NCI-H187 treated with DMSO at 0.1 percent for 48 hours (cell line): ENCODE measurements at places on chromosomes 13 and 19.

- no peak for DNase-seq
Observed at GRCh38 chr19:58382997-58383603, 2.3 kb upstream of the ZNF837 start.

GRCh38 chr13:97528518-97528917 is 94.5 kb downstream of the RAP2A start:
- DNase-seq, result no peak

- no peak for DNase-seq
Observed at GRCh38 chr19:33821871-33822270, 25.2 kb downstream of the KCTD15 start.

- no peak for DNase-seq
Observed at GRCh38 chr19:39086386-39086785, 2.2 kb downstream of the ACP7 start.

DNA sequence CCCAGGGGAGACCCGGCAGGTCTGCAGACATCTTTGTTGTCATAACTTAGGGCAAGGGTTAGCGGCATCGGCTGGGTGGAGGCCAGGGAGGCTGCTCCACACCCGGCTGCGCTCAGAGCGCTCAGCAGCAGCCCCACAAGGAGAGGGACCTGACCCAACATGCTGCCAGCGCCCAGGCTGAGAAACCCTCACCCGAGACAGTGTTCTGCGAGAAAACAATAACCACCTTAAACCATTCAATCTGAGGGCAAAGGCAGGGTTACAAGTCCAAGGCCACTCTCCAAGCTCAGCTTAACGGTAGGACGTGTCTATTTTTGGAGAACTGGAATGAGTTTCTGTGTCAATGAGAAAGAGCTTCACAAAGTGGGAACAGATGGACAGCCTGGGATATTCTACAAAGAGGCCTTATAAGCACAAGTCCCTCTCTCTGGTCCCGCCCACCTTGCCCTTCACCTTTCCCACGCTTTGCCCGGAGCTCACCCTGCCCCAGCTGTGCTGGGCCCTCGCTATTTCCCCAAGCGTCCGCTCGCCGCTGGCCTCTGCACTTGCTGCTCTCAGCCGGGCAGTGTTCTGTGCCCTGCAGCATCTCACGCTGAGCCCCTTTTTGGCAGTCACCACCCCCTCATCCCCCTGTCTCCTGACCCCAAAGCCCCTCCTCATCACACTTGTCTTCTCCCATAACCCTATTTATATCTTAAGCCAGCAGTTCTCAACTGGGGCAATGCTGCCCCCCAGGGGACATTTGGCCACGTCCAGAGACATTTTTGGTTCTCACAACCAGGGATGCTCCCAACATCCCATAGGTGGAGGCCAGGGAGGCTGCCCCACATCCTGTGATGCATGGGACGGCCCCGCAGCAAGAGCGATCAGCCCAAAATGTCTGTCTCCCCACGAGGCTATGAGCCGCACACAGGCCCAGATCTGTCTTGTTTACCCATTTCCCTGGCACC is 17.6 kb downstream of the PPP1R12C start:
- no peak for DNase-seq

DNA sequence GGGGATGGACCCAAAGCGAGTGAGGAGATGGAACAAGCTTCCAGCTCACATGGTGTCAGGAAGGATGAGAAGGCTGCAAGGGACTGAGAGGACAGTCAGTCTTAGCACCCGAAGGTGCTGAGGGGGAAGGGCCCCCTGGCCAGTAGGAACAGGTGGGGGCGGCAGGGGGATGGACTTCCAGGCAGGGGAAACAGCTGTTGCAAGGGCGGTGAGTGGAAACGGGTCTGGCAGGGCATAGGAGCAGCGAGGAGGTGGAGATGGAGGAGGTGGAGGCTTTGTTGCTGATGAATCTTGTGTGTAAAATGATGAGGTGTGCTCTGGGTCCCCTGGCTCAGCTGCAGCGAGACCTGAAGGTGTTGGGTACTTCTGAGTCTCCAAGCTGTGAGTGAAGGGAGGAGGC is 1.2 kb downstream of the MAP1S start:
- no peak for DNase-seq

DNA sequence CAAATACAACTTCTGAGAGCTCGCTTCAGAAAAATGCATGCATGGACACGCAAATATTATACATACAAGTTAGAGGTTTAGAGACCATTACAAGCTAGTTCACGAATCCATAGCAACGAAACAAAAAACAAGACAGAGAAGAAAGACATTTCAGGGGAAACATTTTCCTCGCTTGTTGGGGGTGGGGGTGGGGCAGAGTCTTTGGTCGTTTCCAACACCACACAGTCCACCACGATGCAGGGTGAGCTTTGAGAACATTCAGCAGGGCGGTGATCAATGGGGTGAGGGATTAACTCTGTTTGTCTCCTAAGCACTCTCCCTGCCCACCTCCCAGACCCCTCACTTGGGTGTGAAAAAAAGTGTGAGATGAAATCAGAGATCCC is 651 bp downstream of the OXGR1 start:
- no peak for DNase-seq

- DNase-seq, result peak; percentile 30
Observed at GRCh38 chr13:94178625-94179244, 300.7 kb downstream of the DCT start.

GRCh38 chr19:9937001-9937411 is 691 bp upstream of the OLFM2 start:
- no peak for DNase-seq

- DNase-seq, result peak; percentile 50
Observed at GRCh38 chr19:54179921-54180461, 7.0 kb upstream of the TMC4 start.

GRCh38 chr13:28575200-28575599 is 80.3 kb upstream of the FLT1 start:
- no peak for DNase-seq

DNA sequence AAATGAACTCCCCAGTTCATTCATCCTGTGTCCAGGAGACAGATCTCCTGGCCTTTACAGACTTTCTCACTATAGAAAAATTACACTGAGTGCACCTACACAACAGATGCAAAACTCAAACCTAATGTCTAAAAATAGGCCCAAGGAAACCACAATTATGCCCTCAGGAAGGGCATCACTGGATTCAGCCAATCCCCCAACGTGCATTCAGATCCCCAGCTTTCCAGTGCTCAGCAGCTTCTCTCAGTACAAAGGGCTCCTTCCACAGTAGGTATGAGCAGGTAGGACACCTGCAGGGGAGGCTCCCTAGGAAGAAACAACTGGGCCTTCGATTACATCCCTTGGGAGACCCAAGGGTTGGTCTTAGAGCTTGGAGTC is 2.1 kb downstream of the ZNF709 start:
- DNase-seq, result no peak

GRCh38 chr13:112248862-112249592 is 127.1 kb upstream of the SPACA7 start:
- DNase-seq, result peak; percentile 80

- no peak for DNase-seq
Observed at GRCh38 chr19:1076046-1076386, 9.0 kb downstream of the ARHGAP45 start.

DNA sequence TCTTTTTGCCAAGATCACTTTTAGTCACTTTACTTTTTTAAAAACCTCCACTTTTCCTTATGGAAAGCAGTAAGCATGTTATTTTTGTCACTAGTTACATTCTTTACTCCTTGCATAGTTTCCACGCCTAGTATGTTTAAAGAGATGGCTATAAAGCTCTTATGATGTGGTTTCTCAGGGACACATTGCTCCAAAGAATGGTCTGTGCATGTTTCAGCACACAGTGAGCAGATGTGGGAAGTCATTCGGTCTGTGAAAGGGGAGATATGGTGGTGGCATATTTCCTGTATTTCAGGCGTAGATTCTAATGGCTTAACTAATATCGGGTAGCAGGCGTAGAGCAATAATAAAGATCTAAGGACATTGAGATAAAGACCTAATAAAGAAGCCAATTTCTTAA is 180.7 kb downstream of the SLITRK6 start:
- no peak for DNase-seq

GRCh38 chr19:57709616-57710015 is 612 bp upstream of the ZNF154 start:
- no peak for DNase-seq

- no peak for DNase-seq
Observed at GRCh38 chr19:737591-738093, 13.3 kb upstream of the MISP start.

GRCh38 chr19:8610041-8610935 is at the start of gene ADAMTS10:
Gene ADAMTS10, minus strand, starts transcription at chr19:8610715. Its CDS starts 5,005 bp downstream, at chr19:8605710.
- no peak for DNase-seq

GRCh38 chr13:41026788-41027187 is 7.7 kb upstream of the ELF1 start:
- DNase-seq, result no peak

DNA sequence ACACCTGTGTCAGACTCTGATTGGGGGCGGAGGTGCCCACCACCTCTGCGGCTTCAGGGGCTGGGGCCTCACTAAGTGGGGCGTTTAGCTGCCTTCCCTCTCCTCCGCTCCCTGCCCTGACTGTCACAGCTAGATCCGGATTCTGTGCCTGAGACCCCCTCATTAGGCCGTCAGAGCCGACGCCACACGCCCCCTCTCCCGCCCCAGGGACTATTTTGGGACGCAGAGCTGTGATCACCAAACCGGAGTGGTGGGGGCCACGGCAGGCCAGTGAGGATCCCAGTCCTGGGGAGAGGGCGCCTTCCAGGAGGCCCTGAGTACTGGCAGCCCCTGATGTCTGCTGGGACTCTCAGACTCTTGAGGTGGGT is 762 bp downstream of the KANK3 start:
- no peak for DNase-seq

- DNase-seq, result no peak
Observed at GRCh38 chr19:54955376-54955775, 8.0 kb upstream of the NLRP7 start.

- DNase-seq, result no peak
Observed at GRCh38 chr13:109599901-109600657, 186.3 kb downstream of the IRS2 start.

GRCh38 chr19:8050274-8051096 is 2.1 kb upstream of the CCL25 start:
- peak; percentile 1 for DNase-seq

DNA sequence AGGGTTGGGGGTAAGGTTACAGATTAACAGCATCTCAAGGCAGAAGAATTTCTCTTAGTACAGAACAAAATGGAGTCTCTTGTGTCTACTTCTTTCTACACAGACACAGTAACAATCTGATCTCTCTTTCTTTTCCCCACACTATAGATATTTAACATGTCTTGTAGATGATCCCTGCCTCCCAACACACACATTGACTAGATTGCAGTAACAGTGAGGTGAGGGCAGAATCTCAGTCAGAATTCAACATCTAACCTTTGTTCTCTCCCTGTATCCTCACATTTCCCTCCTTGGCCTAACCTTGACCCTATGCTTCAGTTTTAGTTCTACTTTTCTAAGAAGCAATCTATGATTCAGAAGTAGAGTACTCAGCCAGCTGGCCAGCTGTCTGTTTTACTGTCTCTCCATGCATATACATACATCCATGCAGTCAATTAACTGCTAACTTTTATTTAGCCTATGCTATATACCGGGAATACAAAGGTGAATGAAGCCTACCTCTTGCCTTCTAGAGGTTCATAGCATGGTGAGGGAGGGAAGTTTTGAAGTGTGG is 18.1 kb downstream of the DNAJC15 start:
- no peak for DNase-seq

GRCh38 chr19:18778076-18778389 is 13.1 kb downstream of the COMP start:
- no peak for DNase-seq

GRCh38 chr19:16074488-16075365 is 1.6 kb upstream of the TPM4 start:
- DNase-seq, result no peak

DNA sequence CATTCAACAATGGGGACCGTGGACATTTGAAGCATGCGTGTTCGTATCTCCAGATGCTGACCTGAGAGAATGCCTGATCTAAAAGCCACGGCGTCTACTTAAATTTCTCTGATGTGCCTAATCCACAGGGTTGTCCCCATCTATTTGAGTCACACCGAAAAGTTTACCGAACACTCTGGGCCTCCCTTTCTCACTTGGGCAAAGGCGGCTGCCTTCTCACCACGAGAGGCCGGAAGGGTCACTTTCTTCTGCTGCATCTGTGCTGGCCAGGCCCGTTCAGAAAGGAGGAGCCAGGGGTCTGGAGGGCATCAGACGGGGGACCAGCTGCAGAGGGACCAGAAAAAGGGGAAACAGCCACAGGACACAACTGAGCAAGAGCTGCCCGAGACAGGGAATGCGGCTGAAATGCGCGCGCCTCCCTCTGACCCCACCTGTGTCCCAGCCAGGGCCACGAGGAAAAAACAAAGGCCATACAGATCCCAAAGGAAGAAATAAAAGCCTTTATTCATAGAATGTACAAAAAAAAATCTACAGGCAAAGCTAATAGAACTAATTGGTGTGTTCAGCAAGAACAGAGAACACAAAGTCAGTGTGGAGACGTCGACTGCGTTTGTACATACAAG is 71.3 kb upstream of the C13orf46 start:
- no peak for DNase-seq

DNA sequence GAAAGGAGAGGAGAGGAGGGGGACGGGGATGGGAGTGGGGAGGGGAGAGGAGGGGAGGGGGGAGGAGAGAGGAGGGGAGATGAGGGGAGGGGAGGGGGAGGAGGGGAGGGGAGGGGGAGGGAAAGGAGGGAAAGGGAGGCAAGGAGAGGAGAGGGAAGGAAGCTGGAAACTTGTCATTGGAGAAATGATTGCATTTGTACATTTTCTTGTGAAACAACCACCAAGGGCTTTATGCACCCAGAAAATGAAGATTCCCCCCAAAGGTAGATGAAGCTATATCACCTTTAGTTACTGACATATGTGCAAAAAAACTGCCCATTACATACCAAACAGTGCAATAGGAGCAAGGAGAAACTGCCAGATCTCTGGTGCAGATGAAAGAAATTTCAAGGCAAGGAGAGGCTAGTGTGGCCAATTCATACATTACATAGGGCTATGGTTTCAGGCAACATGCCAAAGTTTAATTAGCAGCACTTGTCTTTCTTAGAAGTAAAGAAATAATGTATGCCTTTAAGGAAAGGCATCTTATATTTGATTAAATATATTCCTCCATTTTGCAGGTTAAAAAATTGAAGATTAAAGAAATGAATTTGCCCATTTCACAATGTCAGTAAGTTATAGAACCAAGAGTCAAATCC is 49.5 kb upstream of the STK24 start:
- DNase-seq, result no peak

GRCh38 chr13:110652764-110653163 is 37.4 kb downstream of the NAXD start:
- DNase-seq, result no peak

DNA sequence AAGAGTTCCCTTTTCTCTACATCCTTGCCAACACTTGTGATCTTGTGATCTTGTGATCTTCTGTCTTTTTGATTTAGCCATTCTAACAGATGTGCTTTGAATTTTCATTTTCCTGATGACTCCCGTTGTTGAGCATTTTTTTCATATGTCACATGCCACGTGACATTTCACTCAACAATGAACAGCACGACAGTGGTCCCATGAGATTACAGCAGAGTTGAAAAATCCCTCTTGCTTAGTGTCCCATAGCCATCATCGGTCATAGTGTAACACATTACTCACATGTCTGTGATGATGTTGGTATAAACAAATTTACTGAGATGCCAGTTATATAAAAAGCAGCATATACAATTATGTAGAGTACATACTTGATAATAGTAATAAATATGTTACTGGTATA is 256.1 kb upstream of the OBI1 start:
- DNase-seq, result no peak

GRCh38 chr13:36217456-36217855 is 3.1 kb upstream of the SOHLH2 start:
- DNase-seq, result no peak

GRCh38 chr13:109787135-109787954 is 962 bp upstream of the IRS2 start:
- peak; percentile 14 for DNase-seq

GRCh38 chr13:104831831-104832230 is 1703.6 kb downstream of the EFNB2 start:
- DNase-seq, result peak; percentile 83

GRCh38 chr19:51094696-51095279 is 12.1 kb upstream of the KLK14 start:
- no peak for DNase-seq
